ENCODE measurements at places on chromosomes 3 and 15. TPM values are rescaled to one million over a fixed set of nuclear protein-coding genes. Genes with fewer than 3 reads are reported as not detected.
A peak's percentile ranks its signal among the peaks of the same experiment; 100 is the strongest.

GRCh38 chr15:39921274-39921638 lies 1.2 kb upstream of the GPR176 start:
- H3K4me3 ChIP-seq = peak overlapping the region; percentile 50
- H3K4me1 ChIP-seq = peaks cover 8% of the 10 kb centered on the region
- no peaks in the 10 kb centered on the region for H3K36me3 ChIP-seq
- no peak for DNase-seq
- no peaks in the 10 kb centered on the region for H3K27me3 ChIP-seq
- peak overlapping the region; percentile 89 for H3K27ac ChIP-seq

GRCh38 chr3:126053513-126053912 lies 30.4 kb downstream of the SLC41A3 start:
- DNase-seq = peak; percentile 12
- H3K27ac ChIP-seq = no peak overlapping the region
- H3K27me3 ChIP-seq = no peaks in the 10 kb centered on the region
- no peaks in the 10 kb centered on the region for H3K36me3 ChIP-seq
- no peak overlapping the region for H3K4me3 ChIP-seq

DNA sequence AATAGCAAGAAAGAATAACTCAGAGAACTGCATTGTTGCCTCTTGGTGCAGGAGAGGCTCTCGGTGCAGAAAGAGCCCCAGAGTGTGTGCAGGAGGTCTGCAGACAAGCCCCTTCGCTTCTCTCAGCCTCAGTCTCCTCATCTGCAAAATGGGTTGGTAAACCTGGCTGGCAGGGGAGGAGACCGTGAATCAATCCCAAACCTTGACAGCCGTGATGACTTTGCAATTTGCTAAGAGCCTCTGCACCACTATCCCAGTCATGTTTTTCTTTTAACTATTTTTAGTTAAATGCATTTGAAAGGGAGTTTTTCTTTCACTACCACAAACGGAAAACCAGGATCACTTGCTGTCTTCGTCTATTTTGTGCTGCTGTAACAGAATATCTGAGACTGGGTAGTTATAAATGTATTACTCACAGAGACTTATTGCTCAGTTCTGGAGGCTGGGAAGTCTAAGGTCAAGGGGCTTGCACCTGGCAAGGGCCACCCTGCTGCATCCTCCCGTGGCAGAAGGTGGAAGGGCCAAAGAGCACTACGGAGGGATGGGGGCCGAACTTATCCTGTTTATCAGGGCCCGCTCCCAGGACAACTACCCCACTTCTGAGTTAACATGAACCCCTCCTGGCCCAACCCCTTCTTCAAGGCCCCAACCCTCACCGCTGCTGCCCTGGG lies 14.2 kb upstream of the IQSEC1 start:
- H3K4me1 ChIP-seq = no peaks in the 10 kb centered on the region
- DNase-seq = no peak
- H3K27me3 ChIP-seq = no peaks in the 10 kb centered on the region
- no peak overlapping the region for H3K4me3 ChIP-seq
- no peak overlapping the region for H3K27ac ChIP-seq

- peaks cover 2% of the 10 kb centered on the region for H3K27me3 ChIP-seq
- no peaks in the 10 kb centered on the region for H3K4me1 ChIP-seq
- H3K4me3 ChIP-seq = no peak overlapping the region
- DNase-seq = no peak
Measured at GRCh38 chr3:160200353-160200752, 24.9 kb upstream of the C3orf80 start.

GRCh38 chr3:84245789-84246188 lies 713.0 kb upstream of the CADM2 start:
- H3K4me1 ChIP-seq = no peaks in the 10 kb centered on the region
- H3K27me3 ChIP-seq = no peaks in the 10 kb centered on the region
- no peaks in the 10 kb centered on the region for H3K36me3 ChIP-seq
- no peak overlapping the region for H3K27ac ChIP-seq
- no peak overlapping the region for H3K4me3 ChIP-seq
- DNase-seq = no peak

DNA sequence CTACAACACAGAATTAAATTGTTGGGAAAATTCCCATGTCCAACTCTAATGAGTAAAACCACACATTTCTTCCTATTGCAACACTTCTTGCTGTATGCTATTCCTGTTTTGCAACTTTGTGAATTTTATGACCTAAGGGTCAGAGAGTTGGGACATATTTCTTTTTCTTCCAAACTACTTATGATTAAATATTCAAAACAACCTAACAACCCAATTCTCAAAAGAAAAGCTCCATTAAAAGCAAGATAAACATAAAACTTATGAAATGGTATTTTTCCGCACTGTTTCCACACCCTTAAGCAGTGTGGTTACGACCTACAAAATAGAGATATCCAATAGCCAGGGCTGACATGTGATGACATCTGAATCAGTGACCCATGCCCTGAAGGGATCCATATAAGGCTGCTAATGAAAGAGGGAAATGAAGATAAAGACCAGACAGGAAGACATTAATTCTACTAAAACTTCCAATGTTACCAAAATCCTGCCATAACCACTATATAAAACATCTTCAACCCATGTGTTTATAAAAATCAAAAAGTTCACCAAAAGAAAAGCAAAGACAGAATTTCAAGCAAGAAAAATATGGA lies 45.6 kb downstream of the DMXL2 start:
- no peaks in the 10 kb centered on the region for H3K4me1 ChIP-seq
- no peaks in the 10 kb centered on the region for H3K36me3 ChIP-seq
- no peak overlapping the region for H3K4me3 ChIP-seq
- H3K27ac ChIP-seq = no peak overlapping the region
- DNase-seq = peak; percentile 83

DNA sequence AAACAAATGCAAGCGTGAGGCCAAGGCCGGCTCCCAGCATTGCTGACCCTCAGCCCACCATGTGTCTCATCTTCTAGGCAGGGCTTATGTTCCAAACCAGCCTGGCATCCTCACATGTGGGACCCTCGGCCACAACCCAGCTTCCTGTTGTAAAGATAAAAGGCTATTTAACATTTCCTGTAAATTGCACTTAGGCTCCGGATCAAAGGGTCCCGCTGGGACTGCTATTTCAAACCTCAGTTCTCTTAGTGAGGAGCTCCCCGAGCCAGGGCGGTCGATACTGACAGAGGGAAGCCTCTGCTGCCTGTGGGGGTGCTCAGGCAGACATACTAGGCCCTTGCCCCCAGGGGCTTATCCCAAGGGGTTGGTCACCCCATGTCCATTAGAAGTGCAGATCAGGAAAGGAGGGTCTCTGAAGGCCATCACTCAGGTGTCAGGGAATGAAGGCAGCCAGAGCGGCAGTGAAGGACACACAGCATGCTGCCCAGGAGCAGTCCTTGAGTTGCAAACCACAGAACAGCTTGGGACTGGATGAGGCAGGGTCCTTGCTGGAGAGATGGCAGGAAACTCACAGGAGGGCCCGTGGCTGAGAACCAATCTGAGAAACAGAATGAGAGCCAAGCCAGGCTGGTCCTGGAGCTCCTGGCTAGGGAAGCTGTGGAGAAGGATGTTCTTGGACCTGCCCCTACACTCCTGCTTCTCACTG lies 239.9 kb downstream of the TLE3 start:
- H3K4me1 ChIP-seq = peaks cover 10% of the 10 kb centered on the region
- no peaks in the 10 kb centered on the region for H3K36me3 ChIP-seq
- no peak overlapping the region for H3K4me3 ChIP-seq
- no peak overlapping the region for H3K27ac ChIP-seq
- H3K27me3 ChIP-seq = no peaks in the 10 kb centered on the region

- no peaks in the 10 kb centered on the region for H3K36me3 ChIP-seq
- no peak overlapping the region for H3K27ac ChIP-seq
- H3K4me3 ChIP-seq = no peak overlapping the region
- no peaks in the 10 kb centered on the region for H3K4me1 ChIP-seq
- no peak for DNase-seq
Measured at GRCh38 chr3:100053951-100054620, 60.2 kb downstream of the FILIP1L start.

- no peak for DNase-seq
- H3K36me3 ChIP-seq = no peaks in the 10 kb centered on the region
- no peak overlapping the region for H3K27ac ChIP-seq
- H3K4me1 ChIP-seq = no peaks in the 10 kb centered on the region
Measured at GRCh38 chr3:142664819-142665218, 59.0 kb upstream of the TRPC1 start.

GRCh38 chr3:42438758-42439157 lies 28.3 kb upstream of the LYZL4 start:
- DNase-seq = no peak
- no peak overlapping the region for H3K4me3 ChIP-seq
- peaks cover 3% of the 10 kb centered on the region for H3K27me3 ChIP-seq
- no peak overlapping the region for H3K27ac ChIP-seq
- no peaks in the 10 kb centered on the region for H3K36me3 ChIP-seq

GRCh38 chr3:122078235-122078935 lies 23.2 kb downstream of the CD86 start:
- H3K27ac ChIP-seq = no peak overlapping the region
- no peak for DNase-seq
- no peaks in the 10 kb centered on the region for H3K36me3 ChIP-seq
- no peaks in the 10 kb centered on the region for H3K4me1 ChIP-seq
- no peaks in the 10 kb centered on the region for H3K27me3 ChIP-seq

GRCh38 chr3:41169023-41169422 lies 30.3 kb upstream of the CTNNB1 start:
- DNase-seq = no peak
- no peaks in the 10 kb centered on the region for H3K36me3 ChIP-seq
- H3K27ac ChIP-seq = no peak overlapping the region
- H3K4me3 ChIP-seq = no peak overlapping the region
- H3K27me3 ChIP-seq = no peaks in the 10 kb centered on the region
- H3K4me1 ChIP-seq = no peaks in the 10 kb centered on the region

DNA sequence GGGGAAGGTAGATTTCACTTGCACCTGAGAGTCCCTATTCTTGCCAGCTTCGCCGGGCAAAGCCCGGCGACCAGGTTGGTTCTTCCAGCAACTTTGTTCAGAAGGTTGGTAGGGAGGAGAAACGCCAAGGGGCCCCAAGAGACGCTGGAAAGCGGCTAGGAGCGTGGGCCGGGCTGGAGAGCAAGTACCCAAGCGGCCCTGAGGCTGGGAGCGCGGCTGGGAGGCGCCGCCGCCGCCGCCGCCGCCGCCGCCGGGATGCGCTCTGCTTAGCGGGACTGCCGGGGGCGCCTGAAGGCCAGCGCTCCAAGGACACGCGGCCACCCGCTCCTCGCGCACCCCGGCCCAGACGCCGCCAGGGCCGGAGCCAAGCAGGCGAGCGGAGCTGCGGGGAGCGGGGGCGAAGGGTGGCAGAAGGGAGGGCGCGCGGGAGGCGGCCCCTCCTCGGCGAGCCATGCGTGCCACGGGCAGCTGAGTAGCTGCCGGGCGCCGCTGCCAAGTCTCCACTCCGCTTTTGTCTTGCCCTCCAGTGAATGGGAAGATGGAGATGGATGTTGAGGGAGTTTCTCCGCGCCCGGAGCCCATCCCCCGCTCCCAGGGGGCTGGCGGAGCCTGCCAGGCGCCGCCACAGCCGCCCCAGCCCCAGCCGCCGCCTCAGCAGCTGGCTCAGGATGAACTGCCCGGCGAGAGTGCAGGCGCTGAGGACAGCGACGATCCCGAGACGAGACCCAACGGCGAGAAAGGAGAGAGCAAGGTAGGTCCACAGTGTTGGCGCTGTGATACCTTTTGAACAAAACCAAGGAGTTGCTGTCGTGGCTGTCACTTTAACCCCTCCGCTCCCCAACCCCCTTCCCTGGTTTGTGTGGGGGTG lies 227.4 kb upstream of the AZI2 start:
- H3K27ac ChIP-seq = no peak overlapping the region
- no peak for DNase-seq
- peaks cover 31% of the 10 kb centered on the region for H3K27me3 ChIP-seq

DNA sequence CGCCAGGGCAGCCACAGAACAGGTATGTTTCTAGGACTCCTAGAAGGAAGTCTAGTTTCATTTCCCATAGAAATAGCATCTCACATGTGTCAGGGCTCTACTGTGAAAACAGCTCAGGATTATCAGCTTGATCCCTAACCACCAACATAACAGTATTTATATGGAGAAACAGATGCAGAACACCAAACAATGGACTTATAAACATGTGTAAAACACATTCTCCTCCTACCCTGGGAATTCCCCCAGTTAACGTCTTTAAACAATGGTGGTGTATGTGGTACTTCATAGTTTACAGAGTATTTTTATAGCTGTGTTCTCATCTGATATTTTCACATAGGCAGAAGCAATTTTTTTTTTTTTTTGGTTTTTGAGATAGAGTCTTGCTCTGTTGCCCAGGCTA lies 9.7 kb downstream of the TNFSF10 start:
- peak; percentile 39 for DNase-seq
- H3K36me3 ChIP-seq = no peaks in the 10 kb centered on the region
- peaks cover 6% of the 10 kb centered on the region for H3K4me1 ChIP-seq
- peaks cover 3% of the 10 kb centered on the region for H3K27me3 ChIP-seq

GRCh38 chr3:30708472-30708871 lies 102.1 kb downstream of the TGFBR2 start:
- no peak overlapping the region for H3K27ac ChIP-seq
- DNase-seq = no peak
- H3K27me3 ChIP-seq = no peaks in the 10 kb centered on the region
- no peaks in the 10 kb centered on the region for H3K4me1 ChIP-seq

GRCh38 chr15:88391006-88391405 lies 76.2 kb downstream of the MRPL46 start:
- H3K36me3 ChIP-seq = no peaks in the 10 kb centered on the region
- no peaks in the 10 kb centered on the region for H3K4me1 ChIP-seq
- H3K27ac ChIP-seq = no peak overlapping the region
- DNase-seq = no peak

GRCh38 chr15:73265536-73266153 lies 103.1 kb downstream of the HCN4 start:
- no peaks in the 10 kb centered on the region for H3K36me3 ChIP-seq
- H3K4me1 ChIP-seq = no peaks in the 10 kb centered on the region
- H3K27me3 ChIP-seq = no peaks in the 10 kb centered on the region
- peak; percentile 40 for DNase-seq
- H3K27ac ChIP-seq = no peak overlapping the region
- H3K4me3 ChIP-seq = no peak overlapping the region

- peak; percentile 93 for DNase-seq
- H3K27ac ChIP-seq = no peak overlapping the region
- no peaks in the 10 kb centered on the region for H3K27me3 ChIP-seq
- no peak overlapping the region for H3K4me3 ChIP-seq
- H3K36me3 ChIP-seq = no peaks in the 10 kb centered on the region
Measured at GRCh38 chr15:50049871-50050270, 69.2 kb downstream of the ATP8B4 start.

Gene DUOXA1
- not detected for total RNA-seq

Gene RNU5B-1
- not detected for total RNA-seq

Gene ZNF80
- not detected for total RNA-seq

Gene FEZF2
- not detected for total RNA-seq

Gene ANKRD63
- not detected for total RNA-seq

Gene FRMD5
- total RNA-seq = 4.3 TPM

Gene TEX55
- total RNA-seq = not detected

Gene AMIGO3
- total RNA-seq = under 0.01 TPM
